ENCODE measurements at places on chromosomes 1 and 21. TPM values are rescaled to one million over a fixed set of nuclear protein-coding genes. Genes with fewer than 3 reads are reported as not detected.

KRTAP19-1 gene
- 0.34 TPM for total RNA-seq

DIRAS3 gene
- total RNA-seq: 0.24 TPM

AJAP1 gene
- total RNA-seq: not detected

GUCA2B gene
- not detected for total RNA-seq

SPATA21 gene
- not detected for total RNA-seq

FCRL4 gene
- total RNA-seq: not detected

CHRM3 gene
- total RNA-seq: 1.8 TPM

GRHL3 gene
- total RNA-seq: not detected

ALPL gene
- 0.29 TPM for total RNA-seq

DNA sequence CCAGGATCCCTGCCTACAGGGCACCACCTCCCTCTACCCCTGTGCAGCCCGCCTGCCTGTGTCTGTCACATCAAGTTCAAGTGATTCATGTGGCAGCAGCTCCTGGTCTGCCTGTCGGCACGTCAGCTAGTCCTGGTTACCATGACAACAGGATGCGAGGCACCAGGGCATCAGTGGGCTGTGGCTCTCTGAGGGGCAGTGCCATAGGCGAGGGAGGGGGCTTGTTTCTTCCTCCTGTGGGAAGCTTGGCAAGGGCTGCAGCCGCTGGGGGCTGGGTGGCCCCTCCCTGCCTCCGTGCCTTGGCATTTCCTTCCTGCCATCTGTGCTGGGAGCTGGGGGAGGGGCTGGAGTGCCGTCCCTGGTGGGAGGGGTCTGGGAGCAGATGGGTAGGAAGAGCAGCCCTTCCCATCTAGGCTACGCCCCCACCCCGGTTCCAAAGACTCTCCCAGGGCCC is 43.1 kb downstream of the FOXO6 start:
- peak; percentile 7 for DNase-seq

DNA sequence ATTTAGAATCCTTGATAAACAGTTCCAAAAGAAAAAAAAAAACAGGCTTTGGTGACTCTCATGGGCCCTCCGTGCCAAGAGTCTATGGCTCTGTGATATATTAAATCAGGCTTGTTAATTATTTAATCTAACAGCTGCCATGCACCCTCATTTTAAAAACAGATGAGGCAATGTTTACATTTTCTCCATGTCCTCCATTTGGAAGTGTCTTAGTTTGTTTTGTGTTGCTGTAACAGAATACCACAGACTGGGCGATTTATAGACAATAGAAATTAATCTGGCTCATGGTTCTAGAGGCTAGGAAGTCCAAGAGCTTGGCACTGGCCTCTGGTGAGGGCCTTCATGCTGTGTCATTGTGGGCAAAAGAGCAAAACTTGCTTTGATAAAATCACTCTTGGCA is 58.0 kb downstream of the B3GALT5 start:
- no peak for DNase-seq

DNA sequence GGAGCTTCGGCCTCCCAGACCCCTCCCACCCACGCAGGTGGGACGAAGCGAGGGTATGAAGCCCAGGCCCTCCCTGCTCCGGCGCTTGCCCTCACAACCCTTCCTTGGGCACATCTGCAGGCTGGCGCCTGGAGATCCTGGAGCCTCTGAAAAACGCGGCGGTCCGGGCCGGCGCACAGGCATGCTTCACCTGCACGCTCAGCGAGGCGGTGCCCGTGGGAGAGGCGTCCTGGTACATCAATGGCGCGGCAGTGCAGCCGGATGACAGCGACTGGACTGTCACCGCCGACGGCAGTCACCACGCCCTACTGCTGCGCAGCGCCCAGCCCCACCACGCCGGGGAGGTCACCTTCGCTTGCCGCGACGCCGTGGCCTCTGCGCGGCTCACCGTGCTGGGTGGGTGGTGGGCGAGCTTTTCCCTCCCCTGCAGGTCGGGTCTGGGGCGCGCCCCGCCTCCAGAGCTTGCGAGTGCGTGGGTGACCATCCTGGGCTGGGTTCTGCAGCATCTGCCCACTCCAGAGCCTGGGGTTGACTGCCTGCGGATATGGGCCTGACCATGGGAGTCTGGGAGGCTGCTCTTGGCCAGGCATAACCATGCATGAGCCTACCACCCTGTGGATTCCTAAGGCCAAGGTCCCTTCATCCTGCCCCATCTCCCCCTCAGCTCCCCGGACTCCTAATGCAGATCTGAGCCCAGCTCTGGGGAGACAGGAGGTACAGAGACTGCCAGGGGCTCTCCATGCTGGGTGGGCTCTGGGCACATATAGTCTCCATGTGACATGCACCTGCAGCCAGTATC is 89.8 kb downstream of the TRIM11 start:
- DNase-seq: no peak

DNA sequence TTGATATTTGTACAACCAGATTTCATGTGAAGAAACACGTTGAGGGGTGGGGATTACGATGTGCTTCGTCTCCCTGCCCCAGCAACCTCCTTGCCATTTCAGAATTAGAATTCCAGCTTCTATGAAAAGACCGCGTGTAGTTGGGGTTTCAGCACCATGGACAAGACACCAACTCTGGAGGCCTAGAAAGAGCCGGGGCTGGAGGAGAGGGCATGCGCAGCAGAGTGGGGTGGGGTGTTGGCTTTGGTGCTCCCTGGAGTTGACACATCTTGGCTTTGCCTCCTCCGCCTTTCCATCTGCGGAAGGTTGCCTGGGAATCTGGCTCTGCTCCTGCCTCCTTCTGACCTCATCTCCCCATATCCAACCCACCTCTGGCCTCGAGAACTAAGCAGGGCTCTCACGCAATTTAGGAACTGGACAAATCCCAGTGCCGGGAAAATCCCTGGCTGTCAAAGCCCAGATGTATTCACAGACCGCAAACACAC is 11.8 kb downstream of the HTR6 start:
- peak; percentile 52 for DNase-seq

- no peak for DNase-seq
These were observed 124.8 kb downstream of the CLEC20A start for GRCh38 chr1:178371933-178372388.

GRCh38 chr21:42580076-42580792 is 66.6 kb downstream of the SLC37A1 start:
- DNase-seq: no peak

DNA sequence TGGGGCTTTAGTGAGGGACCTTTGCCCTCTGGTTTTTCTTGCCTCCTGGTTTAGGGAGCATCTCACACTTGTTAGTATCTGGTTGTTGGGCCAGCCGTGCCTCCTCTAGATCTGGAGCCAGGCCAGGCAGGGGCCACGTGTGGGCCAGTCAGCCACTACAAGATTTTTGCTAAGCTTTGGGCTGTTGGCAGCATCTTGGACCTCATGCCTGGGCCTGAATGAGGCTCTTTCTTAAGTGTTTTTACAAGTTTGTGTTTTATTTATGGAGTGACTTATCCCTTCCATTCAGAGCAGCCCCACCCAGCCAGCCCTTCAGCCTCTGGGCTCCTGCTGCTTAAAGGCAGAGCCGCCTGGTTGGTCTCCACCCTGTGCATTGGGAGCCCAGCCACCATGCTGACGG is 1.6 kb upstream of the SH3BGRL3 start:
- DNase-seq: peak; percentile 51

- no peak for DNase-seq
These were observed 58.5 kb downstream of the RIMS3 start for GRCh38 chr1:40606978-40607377.

DNA sequence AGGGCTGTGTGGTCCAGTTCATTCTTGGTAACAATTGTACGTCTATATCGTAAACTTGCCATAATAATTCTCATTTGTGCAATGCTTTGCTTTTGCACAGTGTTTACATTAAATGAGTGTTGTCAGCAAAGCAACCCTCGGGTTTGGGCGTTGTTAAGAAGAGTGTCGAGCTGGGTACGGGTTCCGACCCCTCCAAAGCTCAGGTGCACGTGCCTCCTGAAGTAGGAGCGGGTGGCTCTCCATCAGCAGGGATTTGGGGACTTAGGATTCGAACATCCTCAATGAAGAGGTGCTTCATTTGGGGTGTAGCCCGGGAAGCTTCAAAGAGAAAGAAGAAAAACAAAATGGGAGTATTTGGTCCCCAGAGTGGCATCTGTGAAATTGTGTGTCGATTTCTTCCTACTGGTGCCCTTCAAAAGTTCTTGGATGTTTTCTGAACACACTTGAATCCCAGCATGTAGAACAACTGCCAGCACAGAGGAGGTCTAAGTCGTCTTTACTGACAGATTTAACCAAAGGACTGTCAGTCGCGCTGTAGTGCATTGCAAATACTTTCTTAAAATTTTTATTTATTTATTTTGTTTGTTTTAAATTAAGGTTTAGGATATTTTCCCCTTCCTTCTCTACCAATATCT is 1.1 kb downstream of the TRIM58 start:
- DNase-seq: no peak

DNA sequence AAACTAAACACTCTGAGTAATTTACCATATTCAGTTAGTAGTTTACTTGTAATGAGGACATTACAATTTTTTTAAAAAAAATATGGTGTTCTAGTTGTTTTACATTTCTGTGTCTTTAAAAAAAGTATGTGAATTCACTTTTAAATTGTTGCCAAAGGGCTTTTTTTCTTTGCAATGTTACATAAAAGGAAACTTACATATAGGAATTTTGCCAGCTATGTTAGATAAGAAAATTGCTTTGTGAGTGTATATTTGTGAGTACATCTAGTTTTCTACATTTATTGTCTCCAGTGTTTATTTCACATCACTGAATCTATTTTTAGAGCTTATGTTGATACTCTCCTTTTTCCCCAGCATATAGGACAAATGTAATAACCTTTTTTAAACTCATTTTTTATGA is 206.8 kb downstream of the GPR52 start:
- no peak for DNase-seq

GRCh38 chr1:170583186-170583585 is 51.2 kb downstream of the GORAB start:
- DNase-seq: no peak

DNA sequence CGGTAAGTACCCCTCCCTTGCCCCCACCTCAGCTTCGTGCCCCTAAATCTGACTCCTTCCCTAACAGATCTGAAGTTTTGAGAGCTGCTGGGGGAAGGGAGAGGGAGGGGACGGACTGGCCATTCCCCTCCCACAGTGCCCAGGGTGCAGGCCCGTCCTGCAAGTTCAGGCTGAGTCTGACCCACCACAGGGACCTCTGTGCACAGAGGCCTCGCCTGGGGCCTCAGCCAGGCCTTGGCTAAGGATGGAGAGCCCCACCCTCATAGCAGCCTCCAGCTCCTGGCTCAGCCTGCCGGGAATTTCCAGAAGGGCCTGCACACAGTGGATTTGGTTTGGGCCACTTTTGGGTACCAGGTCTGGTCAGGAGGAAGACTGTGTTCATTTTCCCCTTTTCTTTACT is 31.2 kb upstream of the TNFRSF1B start:
- DNase-seq: no peak

- no peak for DNase-seq
These were observed 294.8 kb upstream of the ADAMTS5 start for GRCh38 chr21:27261676-27262075.

DNA sequence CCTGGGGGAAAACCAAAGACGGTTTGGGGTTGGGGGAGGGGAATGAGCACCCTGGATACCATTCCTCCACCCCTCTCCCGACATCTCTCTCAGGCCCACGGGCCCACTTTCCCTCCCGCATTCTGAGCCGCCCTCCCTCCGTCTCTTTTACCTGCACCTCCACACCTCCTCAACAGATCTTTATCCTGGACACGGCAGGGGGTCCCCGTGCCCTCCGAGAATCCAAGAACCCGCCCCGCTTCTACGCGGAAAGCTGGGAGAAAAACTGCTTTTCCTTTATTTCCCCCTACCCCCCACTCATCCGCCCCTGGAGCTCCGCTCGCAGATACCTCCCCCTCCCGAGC is 108.8 kb downstream of the NAV1 start:
- DNase-seq: no peak
